ENCODE measurements at places on chromosomes 1 and 21.

DNA sequence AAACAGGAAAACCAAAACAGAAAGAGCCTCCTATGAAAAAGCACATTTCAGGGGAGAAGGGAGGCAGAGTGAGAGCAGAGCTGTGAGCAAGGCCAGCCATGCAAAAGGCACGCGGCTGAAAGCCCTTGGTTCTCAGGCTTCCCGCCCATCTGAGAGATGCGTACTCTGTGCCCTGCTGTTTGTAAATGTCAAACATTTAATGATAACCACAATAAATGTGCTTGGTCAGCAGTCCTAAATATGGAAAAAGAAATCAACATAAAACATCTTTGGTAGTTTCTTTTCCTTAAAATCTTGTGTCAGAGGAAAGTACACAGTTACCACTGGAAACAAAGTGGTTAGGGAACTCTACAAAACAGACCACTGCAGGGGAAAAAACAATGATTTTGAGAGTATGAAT, 283.1 kb downstream of the DSCAM start:
- DNase-seq, result no peak

- no peak for DNase-seq
Measured at GRCh38 chr1:241181471-241181870, 175.5 kb downstream of the RGS7 start.

GRCh38 chr1:167601442-167602383, 28.3 kb upstream of the RCSD1 start:
- DNase-seq, result no peak

DNA sequence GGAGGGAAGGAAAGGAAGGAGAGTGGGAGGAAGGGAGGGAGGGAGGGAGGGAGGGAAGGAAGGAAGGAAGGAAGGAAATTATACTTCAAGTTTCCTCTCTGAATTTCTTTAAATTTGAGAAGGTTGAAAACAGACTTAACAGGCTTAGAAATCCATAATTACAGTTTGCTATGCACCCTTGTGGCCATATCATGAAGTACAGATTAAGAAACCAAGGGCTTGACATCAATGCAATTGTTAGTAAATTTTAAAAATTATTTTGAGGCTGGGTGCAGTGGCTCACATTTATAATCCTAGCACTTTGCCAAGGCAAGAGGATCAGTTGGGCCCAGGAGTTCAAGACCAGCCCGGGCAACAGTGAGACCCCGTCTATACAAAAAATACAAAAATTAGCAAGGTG, 14.4 kb downstream of the ANP32E start:
- no peak for DNase-seq

- no peak for DNase-seq
Measured at GRCh38 chr21:15653710-15654109, 76.1 kb upstream of the USP25 start.

GRCh38 chr1:109582021-109582420, 33.6 kb downstream of the GNAI3 start:
- no peak for DNase-seq

- DNase-seq, result no peak
Measured at GRCh38 chr1:10787286-10787685, 9.2 kb downstream of the CASZ1 start.

GRCh38 chr1:6512908-6513280, 21.4 kb upstream of the PLEKHG5 start:
- no peak for DNase-seq

- no peak for DNase-seq
Measured at GRCh38 chr1:100622506-100622905, 84.6 kb downstream of the GPR88 start.

Data from iPS-NIHi11 (cell line).